ENCODE measurements at places on chromosomes 7 and 10.

DNA sequence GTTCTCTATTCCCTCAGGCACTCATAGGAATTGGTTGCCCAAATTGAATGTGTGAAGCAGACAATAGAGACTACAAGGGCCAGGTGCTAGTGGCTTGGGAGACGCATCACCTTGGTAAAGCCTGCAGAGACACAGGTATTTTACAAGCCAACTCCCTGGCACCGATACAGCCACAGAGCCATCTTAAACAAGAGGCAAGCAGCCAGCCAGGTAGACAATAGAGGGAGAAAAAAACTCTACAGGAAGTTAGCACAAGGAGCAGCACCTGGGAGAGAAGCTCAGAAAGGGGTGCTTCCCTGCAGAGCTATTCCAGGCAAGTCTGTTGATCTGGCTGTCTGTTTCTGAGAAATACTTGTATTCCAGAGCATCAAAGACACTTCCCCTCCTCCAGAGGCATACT lies 43.0 kb upstream of the CDK1 start:
- no peak for DNase-seq

- DNase-seq = peak; percentile 25
Observed at GRCh38 chr7:66043681-66044497, 31.7 kb upstream of the ASL start.

DNA sequence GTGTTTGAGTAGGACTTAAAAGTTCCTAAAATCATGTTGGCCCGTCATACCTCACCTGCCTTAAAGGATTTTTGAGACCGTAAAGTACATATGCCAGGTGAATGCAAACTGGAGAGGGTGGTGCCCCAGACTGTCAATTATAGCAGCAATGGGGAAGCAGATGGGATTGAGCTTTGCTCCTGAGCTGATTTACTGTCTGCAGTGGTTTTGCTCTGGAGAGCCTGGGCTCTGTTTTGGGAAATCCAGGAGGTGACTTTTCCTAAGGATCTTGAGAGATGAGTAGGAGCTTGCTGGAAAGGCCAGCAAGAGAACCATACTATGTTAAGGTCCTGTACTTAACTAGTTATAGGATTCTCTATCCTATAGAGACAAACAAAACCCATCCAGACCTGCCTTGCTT lies 43.0 kb downstream of the COL13A1 start:
- no peak for DNase-seq

GRCh38 chr7:94366832-94367231 lies 27.9 kb upstream of the COL1A2 start:
- DNase-seq = no peak

DNA sequence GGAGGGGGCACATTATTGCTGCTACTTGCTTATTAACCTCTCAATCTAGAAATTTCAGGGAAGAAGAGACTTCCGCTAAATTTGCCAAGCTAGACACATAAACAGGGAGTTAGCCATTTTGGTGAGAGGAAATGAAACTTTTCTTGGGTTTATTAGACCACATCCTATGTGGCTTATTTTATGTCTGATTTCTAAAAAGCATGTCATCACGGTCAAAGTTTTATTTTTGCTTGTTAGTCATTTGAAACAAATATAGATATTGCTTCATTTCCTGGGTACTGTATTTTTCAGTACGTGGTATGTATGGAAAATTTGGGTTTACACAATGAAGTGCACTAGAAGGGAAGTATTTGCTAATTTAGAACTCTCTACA lies 144.1 kb downstream of the TCF7L2 start:
- DNase-seq = no peak

DNA sequence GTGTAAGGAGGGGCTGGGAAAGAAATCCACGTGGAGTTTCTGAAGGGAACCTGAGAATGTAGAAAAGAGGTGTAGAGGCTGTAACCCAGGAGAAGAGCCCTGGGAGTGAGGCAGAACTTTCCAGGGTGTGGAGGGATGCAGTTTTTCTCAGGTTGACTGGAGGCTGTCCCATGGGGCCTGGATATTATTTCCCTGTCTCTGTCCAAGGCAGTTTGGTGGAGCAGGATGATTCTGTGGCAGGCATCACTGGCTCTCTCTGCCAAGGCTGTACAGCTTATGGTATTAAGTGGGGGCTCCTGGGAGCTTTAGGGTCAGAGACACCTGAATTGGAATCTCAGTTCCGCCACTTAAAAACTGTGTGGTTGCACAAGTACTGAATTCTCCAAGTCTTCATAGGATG lies 81.6 kb downstream of the CHN2 start:
- no peak for DNase-seq

- DNase-seq = no peak
Observed at GRCh38 chr7:44712012-44712411, 36.6 kb upstream of the ZMIZ2 start.

- no peak for DNase-seq
Observed at GRCh38 chr7:5420067-5420880, 3.4 kb downstream of the TNRC18 start.

- no peak for DNase-seq
Observed at GRCh38 chr7:1385809-1386622, 73.3 kb downstream of the MICALL2 start.

DNA sequence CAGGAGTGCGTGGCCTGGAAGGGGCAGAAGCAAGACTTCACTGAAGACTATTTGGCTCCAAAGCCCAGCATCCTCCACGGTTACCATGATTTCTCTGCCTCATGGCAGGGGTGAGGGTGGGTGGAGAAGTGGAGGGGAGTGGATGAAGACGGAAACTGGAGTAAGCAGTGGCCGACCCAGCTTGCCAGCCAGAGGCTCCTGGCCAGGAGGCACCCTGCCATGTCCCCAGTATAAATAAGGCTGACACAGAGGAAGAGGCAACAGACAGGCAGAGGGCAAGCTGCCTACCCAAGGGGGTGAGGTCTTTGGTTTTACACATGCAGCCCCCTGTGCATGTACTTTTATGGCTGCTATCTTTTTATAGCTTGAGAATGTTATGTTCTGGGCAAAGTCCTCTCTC lies 102.6 kb upstream of the TBX20 start:
- DNase-seq = no peak

GRCh38 chr7:158549616-158550393 lies 37.8 kb downstream of the PTPRN2 start:
- DNase-seq = no peak

DNA sequence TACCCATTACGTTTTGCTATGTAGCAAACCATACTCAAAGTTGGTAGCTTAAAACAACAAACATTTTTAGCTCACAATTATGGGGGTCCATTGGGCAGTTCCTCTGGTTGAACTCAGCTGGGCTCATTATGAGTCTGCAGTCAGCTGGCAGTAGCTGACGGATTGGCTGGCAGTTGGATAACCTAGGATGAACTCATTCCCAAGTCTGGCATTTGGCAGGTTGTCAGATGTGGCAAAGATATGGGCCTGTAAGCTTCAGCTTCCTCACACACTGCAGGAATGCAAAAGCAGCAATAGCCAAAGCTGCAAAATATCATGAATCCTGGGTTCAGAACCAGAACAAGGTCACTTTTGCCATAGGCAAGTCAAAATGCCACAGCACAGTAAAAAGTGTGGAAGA lies 412.2 kb upstream of the SORCS1 start:
- DNase-seq = no peak

GRCh38 chr10:70662362-70663220 lies 9.7 kb upstream of the ADAMTS14 start:
- DNase-seq = no peak

All from activated naive CD4-positive, alpha-beta T cell treated with Interleukin-2 at 50 U/mL for 16 hours (primary cell).